ENCODE measurements at places on chromosomes 4 and X.

- DNase-seq, result no peak
Observed at GRCh38 chrX:70262952-70263567, 3.1 kb upstream of the P2RY4 start.

- no peak for DNase-seq
Observed at GRCh38 chr4:182189103-182189878, 53.9 kb upstream of the TENM3 start.

GRCh38 chr4:25811374-25811690 lies 51.5 kb downstream of the SEL1L3 start:
- no peak for DNase-seq

DNA sequence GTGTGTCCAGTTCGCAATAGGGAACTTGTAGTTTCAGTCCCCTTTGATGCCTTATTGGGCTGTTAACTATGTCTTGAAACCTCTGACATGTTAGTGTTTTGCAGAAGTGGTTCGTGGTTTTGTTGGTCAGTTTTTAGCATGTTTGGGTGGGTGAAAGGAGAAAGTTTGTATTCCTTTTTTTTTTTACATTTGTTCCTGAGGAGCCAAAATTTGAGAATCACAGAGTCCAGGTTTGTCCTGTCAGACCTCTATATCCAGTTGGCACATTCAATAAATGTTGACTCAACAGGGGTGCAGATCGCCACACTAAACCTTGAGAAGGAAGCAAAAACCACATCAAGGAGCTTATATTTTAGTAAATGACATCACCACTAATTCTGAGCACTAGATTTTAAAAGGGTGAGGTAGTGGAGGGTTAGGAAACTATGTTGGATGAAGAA lies 26.2 kb downstream of the DLG3 start:
- no peak for DNase-seq

GRCh38 chrX:37818031-37818430 lies 29.3 kb downstream of the DYNLT3 start:
- no peak for DNase-seq

DNA sequence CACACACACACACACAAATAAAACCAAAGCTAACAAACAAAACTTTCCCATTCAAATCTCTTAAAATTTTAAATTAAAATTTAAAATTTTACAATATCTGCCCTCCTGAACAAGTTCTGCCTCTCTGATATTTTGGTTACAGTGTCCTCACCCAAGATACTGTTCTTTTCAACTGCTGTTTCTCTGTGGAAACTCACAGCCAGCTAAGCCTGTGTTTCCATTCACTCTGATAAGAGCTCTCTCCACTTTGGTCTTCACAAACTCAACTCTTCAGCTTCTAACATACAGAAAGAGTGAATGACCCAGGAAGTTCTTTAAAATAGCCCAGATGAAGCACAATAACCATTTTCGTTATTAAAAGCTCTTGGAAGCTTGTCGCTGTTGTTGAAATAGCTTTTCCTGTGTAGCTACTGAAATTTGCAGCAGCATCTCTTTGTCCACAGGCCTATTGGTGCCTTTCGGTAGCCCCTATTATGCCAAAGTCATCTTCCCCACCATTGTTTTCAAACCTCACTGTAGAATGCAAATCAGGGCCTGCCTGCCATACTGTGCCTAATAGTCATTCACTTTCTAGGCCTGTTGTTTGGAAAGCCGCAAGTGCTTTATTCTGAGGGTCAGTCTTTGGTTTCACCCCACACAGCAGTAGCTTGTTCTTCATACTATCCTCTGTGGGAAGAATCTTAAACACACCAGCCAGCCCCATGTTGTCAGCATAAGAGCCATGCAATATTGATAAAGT lies 19.4 kb downstream of the INPP4B start:
- no peak for DNase-seq

GRCh38 chr4:55078987-55079386 lies 46.4 kb downstream of the KDR start:
- no peak for DNase-seq

DNA sequence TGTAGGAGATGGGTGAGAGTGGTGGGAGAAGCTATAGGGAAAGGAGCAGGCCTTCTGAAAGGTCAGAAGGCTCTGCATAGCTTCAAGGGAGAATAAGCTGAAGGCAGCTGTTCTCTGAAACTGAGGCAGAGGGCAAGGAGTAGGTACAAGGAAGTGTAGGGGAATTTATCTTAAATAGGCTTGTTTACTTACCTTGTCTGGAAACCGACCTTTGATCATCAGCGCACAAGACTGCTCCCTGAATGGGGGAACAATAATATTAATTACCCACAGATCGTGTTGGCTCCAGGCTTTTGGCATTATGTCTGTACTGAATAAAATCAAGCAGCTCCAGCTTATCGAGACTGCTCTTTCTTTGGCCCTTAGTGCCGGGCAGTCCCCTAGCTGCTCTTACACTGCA lies 175.5 kb upstream of the MAGEB16 start:
- DNase-seq, result no peak

- no peak for DNase-seq
Observed at GRCh38 chrX:49171752-49172279, at the start of gene PLP2. TSS of gene PLP2 (plus strand) at chrX:49171898. CDS start at chrX:49172001, 103 bp downstream.
